D721Med (cell line): ENCODE measurements at places on chromosomes 12 and 14.

DNA sequence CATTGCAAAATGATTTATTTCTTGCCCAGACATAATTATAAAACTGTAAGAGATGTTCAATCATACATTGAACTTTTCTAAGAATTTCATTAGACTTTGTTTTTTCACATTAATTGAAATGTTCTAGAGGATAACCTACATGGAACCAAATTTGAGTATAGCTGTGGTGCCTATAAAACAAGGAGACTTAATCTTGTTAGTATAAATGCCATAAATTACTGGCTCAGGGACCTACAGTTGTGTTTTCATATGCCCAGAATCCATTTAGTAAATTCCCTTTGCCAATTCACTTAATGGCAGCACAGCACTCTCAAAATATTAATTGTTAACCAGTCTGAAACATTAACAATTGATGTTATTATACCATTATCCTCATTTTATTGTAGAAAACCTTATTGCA lies 488.5 kb downstream of the NELL2 start:
- no peak for DNase-seq

- DNase-seq, result no peak
Observed at GRCh38 chr14:67618617-67619063, 1.1 kb upstream of the ARG2 start.

GRCh38 chr12:130651188-130651959 lies 64.7 kb downstream of the RIMBP2 start:
- no peak for DNase-seq

DNA sequence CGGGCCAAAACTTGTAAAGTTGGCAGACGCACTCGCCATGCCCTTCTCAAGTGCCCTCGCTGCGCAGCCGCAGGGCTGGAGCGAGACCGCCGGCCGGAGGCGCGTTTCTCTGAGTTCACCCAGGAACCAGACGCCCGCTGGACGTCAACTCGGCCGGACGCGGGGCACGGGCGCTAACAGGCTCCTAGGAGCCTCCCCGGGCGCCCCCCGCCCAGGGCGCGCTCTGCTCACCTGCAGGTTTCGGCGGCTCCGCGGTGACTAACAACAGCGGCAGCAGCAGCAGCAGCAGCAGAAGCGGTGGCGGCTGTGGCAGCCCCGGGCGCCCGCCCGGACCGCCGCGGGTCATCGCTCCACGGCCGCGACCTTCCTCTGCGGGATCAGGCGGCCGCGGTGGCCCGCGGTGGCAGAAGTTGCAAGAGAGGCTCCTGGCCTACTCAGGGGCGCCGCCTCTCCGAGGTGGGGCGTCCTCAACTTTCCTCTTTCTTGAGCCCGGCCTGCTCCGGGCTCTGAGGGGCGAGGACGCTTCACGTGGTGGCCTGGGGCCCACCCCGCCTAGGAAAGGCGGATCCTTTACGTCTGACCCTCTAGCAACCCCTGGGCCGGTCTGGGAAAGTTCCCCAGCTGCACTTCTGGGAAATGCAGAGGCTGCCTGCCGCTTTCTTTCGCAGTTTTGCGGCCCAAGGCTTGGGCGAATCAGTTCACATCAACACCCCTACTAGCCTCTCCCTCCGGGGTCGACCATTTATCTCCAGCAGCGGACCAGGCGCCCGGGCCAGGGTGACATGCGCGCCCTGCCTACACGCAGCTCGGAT lies at the start of gene PLBD1:
TSS of gene PLBD1 (minus strand) at position 533 of the 812 bp plus-strand sequence. CDS start at position 346, 187 bp downstream.
- DNase-seq, result no peak

GRCh38 chr14:22432348-22432976 lies 156.6 kb downstream of the DAD1 start:
- no peak for DNase-seq

- no peak for DNase-seq
Observed at GRCh38 chr14:32012571-32012970, 64.5 kb upstream of the ARHGAP5 start.

DNA sequence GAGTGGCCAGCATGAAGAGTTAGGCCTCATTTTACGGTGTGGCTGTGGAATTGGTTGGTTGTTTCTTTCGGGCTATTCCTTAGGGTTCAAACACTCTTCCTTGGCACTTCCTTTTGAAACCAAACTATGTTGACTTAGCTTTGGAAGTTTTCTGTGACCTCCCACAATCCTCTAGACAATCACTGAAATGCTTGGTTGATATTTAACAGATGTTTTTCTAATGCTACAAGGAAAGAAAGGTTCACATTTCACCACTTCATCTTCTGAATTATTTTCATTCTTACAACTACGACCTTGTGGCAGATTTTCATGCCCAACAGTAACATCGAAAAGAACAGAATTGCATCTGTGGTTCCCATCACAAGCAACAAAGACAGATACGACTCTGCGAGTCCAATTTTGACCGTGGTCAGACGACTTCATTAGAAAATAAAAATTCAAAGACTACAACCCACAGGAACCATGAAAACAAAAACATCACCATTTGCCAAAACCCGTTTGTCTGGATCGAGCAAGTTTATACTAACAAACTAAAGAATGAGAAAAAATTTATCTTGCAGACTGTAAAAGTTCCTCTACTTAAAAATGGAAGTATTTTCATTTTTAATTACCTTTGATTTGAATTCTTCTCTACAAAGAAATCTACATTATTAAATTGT lies 16.9 kb downstream of the PRKAB1 start:
- DNase-seq, result no peak

DNA sequence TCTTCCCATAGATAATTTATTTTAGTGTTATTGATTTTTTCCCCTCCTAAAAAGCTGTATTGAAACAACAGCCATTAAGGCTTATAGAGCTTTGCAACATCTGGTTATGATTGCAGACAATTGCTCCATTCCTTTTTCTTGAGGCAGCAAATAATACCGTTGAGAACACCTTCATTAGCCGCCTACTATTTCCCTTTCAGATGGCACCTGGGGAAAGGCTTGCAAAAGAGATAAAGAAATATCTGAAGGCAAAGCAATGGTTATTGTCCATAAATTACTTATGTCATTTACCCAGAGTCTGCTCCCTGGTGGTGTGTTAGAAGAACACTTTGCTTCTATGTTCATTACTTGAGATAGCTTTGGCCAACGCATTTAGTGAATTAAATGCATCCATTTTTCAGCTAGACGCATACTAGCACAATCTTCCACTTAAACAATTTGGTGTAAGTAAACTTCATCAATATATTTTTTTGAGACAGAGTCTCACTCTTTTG lies 377.8 kb downstream of the KCNH5 start:
- no peak for DNase-seq
